GM13976 (cell line): ENCODE measurements at places on chromosomes 1 and 21.
A peak's percentile ranks its signal among the peaks of the same experiment; 100 is the strongest.

DNA sequence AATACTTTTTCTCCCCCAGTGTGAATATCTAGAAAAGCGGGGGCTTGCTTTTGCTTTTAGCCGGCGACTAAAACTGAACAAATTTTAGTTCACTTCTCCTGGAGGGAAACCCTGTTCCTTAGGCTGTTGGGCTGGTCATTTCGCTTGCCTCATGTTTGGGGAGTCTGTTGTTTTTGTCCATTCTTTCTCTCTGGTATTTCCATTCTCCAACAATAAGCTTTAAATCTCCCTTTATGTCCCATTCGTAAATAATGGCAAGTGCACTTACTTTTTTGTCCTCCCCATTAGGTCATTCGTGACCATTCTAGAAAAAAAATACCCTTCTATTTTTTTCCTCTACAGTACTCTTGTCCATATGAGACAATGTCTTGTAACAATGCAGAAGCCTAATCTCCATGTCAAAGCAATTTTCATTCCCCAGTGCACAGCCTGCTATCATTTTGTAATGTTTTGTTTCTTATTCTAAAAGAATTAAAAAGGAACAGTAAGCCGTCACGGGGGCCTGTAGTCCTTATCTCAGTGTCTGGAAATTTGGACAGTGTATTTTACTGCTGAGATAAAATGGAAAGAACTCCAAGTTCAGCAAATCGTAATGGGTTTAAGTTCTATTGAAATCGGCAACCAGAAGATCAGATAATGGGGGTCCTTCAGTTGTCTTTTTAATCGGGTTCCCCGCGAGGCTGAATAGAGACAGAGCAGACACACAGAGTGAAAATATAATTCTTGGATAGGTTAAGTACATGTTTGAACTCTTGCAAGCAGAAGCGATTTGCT lies 21.8 kb downstream of the PROX1 start:
- DNase-seq: no peak

DNA sequence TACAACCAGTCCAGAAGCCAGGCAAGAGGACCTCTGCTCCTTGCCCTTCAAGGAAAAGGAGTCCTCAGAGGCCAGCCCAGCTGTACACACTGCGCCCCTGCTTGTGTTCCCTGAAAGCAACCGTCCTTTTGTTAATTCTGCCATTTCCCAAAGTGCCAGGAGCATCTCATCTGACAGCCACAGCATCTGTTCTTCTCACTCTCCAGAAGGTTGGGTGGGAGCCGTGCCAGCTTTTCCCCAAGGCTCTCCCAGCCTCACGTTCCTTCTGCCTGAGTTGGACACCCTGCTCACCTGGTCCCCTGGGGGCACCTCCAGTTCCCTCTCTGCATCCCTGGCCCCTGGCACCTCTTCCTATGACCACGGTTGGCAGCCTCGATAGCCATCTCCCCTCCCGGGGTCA lies 10.5 kb upstream of the CNTN2 start:
- DNase-seq: no peak

- DNase-seq: no peak
Measured at GRCh38 chr1:97893844-97894243, 27.0 kb downstream of the DPYD start.

DNA sequence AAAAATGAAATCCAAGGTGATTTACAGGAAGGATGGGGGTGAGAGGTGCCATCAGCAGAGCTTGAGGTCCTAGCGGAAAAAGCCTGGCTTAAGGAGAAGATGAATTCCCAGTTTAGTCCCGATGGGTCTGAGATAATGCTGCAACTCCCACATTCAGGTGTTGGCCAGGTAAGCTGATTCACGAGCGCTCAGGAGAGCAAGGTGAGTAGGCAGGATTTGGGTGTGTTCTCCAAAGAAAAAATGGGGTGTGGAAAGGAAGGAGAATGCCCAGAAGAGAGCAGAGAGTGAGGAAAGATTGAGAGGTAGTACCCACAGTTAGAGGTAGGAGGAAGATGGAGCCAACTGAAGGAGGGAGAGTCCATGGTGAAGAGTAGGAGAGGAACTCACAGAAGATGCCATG lies 12.5 kb downstream of the RIMS3 start:
- DNase-seq: no peak

GRCh38 chr1:111769517-111770146 lies 13.9 kb downstream of the DDX20 start:
- peak; percentile 56 for DNase-seq

DNA sequence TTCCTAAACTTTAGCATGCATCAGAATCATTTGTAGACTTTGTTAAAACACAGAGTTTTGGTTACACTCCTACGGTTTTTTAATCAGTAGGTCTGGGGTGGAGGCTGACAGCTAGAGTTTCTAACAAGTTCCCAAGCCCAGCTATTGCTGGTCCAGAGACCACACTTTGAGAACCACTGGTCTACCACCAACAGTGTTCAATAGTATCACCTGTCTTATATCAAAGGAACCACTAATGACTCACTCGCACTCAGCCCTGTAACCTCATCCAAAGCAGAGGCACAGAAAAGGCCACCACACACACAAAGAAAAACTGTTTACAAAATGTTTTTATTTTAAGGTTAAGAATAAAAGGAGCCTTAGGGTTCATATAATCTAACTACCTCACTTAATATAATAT lies 68.7 kb downstream of the HIVEP3 start:
- DNase-seq: no peak

- DNase-seq: no peak
Measured at GRCh38 chr21:32056791-32057190, 184.0 kb downstream of the HUNK start.

GRCh38 chr1:20584890-20585289 lies 4.0 kb upstream of the CDA start:
- DNase-seq: no peak

DNA sequence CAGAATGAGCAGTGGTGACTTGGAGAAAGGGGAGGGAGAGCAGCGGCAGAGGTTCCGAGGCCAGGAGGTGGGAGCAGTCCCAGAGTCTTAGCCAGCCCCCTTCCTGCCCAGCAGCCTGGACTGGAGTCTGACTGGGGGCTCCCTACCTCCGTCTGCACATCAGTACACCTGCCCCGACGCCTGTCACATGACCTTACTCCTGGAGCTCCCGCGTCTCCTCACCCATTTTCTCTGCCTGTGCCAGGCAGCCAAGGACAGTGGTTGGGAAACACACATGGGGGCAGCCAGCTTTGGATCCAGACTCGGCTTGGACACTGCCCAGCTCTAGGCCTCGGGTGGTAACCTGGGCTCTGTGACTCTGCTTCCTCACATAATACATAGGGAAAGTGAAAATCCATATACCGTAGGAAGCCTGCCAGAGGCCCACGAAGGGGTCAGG lies 16.9 kb downstream of the ACTRT2 start:
- DNase-seq: no peak

DNA sequence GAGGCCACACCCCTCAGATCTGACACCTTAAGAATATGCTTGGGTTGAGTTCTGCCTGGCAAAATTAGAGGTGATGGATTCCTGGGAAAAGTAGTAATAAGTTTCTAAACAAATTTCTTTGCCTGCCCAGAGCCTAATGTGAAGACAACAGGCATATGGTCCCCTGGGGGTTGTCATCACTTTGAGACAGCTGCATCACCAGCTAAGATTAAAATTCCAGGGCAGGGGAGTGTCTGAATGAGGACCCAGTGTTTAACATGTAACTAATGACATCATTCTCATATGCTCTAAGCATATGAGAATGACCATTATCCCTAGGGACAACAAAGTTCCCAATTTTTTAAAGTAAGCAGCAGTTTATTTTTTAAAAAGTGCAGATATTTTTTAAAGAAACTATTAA lies 432.2 kb downstream of the PCP4 start:
- no peak for DNase-seq

- DNase-seq: no peak
Measured at GRCh38 chr1:11151826-11152612, 37.1 kb upstream of the ANGPTL7 start.

DNA sequence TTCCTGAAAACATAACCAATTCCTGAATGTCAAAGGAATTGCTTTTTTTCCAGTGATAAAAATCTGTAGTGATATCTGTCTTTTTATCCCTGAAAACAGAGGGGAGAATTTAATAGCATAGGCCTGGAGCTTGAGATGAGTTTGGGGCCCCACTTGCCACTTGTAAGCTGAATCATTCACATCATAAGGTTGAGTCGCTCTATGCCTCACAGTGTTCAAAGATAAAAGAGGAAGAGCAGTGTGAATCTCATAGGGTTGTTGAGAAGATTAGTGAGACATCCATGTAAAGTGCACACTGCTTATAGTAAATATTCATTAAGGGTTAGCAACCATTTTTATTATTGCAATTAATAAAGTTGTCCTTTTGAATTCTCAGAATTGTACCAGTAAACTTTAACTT lies 271.3 kb downstream of the DNM3 start:
- no peak for DNase-seq

DNA sequence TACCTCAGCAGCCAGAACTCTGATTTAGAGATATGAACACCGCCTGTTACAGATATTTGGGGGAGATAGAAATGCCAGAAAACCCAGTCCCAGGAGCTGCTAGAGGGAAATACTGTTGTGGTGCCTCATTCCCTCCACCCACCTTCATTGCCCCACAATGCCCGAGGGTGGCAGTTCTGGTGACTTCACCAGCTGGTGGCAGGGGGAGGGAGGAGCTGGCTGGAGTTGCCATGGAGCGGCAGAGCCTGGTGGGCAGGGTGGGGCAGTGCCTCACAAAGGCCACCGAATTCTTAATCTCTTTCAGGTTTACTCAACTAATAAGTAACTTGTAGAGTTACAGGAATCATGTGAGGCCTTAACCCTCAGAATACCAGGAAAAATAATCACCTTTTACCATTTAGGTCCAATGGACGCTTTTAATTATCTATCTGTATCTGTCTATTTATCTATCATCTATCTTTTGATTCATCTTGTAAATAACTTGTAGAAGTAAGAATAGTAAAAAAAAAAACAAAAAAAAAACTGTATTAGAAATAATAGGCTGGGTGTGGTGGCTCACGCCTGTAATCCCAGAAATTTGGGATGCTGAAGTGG lies 11.7 kb upstream of the S100A11 start:
- no peak for DNase-seq

DNA sequence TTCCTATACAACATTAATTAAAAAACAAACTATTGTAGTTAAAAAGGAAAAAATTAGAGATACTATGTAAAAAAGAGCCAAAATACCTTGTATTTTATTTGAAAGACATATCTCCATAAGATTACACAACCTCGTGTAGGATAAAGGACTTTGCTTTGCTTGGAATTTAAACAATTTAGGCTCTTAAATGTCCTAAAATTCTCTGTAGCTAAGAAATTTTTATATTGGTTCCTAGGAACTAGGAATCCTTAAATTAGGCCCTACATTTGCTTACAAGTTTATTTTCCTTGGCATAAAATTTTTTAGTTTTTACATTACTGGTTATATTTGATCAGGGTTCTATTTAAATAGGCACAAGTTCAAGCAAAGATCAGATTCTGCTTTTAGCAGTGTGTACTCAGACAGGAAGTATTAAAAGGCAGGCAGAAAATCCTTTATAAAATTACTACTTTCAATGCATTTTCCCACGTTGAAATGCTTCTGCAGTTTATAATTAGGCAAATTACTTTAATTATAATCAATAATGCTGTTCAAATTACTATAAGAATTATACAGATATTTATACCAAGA lies 3.4 kb upstream of the ANGPTL3 start:
- DNase-seq: no peak

- DNase-seq: no peak
Measured at GRCh38 chr1:44941424-44942324, 44.7 kb downstream of the EIF2B3 start.

DNA sequence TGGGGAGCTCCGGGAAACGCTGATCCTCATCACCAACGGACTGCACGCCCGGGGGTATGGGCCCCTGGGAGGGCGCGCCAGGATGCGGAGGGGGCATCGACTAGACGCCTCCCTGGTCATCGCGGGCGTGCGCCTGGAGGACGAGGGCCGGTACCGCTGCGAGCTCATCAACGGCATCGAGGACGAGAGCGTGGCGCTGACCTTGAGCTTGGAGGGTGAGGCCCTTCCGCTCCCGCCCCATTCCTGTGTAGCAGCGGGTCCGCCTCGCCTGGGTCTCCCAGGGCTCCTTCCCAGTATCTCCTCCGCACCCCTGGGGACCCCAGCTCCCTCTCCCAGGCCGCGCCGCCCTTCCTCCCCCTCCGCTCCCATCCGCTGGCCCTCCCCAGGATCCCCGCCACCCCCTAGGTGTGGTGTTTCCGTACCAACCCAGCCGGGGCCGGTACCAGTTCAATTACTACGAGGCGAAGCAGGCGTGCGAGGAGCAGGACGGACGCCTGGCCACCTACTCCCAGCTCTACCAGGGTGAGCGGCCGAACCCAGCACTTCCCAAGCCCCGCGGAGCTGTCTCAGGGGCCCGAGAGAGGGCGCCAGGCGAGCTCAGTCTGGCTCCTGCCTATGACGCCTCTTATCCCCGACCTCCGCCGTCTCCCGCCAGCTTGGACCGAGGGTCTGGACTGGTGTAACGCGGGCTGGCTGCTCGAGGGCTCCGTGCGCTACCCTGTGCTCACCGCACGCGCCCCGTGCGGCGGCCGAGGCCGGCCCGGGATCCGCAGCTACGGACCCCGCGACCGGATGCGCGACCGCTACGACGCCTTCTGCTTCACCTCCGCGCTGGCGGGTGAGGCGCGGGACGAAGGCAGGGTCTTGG lies 5.0 kb downstream of the HAPLN2 start:
- DNase-seq: peak; percentile 72

DNA sequence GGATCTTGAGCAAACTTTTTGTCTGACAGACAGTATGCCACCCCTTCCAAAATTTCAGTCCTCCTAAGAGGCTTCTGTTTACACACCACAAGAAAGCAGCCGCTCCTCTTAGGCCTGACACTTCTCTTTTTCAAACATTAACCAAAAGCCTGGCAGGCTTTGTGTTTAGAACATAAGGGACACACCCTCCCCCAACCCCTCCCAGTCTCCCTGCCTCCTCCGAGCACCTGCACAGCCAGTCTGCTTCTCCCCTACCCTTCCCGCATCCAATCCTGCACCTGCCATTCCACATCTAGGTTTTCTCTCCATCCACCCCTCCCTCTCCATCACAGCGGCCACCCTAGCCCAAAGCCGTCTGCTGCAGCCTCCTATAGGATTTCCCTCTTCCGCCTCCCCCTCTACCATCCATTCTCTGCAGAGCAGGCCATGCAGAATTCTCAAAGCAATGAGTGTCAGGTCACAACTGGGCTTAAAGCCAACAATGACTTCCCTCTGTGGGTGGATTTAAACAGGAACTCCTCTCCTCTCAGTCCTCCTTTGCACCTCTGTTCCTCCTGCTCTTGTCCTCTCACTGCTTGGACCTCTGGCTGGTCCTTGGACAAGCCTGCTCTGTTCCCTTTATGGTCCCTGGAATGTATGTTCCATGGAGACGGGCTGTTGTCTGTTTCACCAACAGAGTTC lies 478.2 kb downstream of the NPHP4 start:
- peak; percentile 15 for DNase-seq

GRCh38 chr1:25705699-25706098 lies 89.1 kb downstream of the MAN1C1 start:
- no peak for DNase-seq

- no peak for DNase-seq
Measured at GRCh38 chr1:7592120-7592798, 178.8 kb upstream of the VAMP3 start.

- DNase-seq: no peak
Measured at GRCh38 chr1:234709473-234710228, 99.7 kb upstream of the IRF2BP2 start.
